ENCODE measurements at places on chromosomes 1 and 21.

DNA sequence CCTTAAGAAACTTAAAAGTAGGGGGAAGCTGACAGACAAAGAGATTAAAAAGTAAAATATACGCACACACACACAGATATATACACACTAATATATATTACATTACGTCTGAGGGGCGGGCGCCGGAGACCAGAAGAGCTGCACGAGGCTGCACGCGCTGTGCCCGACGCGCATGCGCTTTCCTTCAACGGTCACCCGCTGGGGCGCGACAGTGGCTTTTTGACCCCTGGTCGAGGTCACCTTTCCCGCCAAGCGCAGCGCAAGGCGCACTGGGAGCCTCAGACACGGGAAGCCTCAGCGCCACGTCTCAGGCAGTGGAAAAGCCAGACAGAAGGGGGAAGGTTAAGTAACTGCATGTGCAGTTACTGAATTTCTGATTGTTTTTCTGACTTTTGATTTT, at the start of gene HORMAD1:
Gene HORMAD1, minus strand, starts transcription at position 193 of the 400 bp plus-strand sequence. CDS start 1,390 bp downstream, outside the sequence.
- DNase-seq = no peak

DNA sequence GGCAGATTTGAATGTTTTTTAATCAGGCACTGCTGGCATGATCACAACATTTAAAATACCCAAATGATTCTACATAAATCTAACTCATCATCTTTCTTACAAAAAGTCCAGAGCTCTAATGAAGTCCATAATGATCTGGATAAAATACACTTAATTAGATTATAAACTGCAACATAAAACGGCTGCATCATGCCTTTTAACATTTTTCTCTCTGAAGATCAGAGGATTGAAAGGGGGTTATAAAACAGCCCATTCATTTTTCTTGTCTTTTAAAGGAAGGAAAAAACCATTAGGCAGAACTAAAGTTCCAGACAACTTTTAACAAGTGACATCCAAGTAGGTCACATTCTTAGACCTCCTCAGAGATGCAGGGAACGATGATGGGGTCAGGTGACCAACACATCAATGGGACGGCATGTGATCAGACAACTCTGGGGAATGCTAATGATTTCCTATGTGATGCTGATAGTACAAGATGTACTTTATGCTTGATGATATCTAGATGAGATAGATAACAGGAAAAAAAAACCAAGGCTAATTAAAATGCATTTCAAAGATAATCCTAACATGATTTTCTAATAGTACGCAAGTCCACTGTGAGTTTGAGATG, 455.1 kb downstream of the SMYD3 start:
- DNase-seq = no peak

- peak; percentile 40 for DNase-seq
These were observed 52.3 kb upstream of the ADAM30 start for GRCh38 chr1:119948342-119949214.

- DNase-seq = no peak
These were observed 5.4 kb downstream of the NPR1 start for GRCh38 chr1:153683854-153684253.

DNA sequence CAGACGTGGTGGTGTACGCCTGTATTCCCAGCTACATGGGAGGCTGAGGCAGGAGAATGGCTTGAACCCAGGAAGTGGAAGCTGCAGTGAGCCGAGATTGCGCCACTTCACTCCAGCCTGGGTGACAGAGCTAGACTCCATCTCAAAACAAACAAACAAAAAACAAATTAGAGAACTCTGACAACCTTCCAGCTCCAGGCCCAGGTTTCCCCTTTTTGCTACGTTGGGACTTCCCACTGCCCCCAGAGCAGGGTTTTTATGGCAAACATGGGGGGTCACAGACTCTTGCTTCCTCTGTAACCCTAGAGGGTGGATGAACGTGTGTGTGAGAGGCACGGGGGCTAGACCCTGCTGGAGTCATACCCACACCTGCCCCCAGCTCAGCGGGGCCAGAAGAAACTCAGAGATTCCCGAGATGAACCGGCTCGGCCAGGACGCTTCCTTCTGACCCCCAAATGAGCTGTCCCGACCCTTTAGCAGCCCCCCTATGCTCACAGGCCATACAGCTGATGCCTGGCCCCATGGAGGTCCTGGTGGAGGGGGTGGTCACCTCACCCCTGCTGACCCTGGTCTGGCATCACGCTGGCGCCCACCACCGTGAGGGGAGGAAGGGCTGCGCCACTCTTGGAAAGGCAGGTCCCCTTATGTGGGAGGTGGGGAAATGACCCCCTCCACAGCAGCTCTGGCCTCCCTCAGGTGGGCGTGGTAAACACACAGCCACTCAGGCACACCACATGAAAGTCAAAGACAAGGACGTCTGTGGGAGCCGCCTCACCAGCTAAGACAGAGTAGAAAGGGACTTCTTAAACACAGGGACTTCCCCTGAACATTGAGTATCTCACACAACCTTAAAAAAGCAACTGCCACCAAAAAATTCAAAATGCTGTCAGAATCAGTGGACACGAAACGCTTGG, 7.1 kb downstream of the GPR157 start:
- no peak for DNase-seq

DNA sequence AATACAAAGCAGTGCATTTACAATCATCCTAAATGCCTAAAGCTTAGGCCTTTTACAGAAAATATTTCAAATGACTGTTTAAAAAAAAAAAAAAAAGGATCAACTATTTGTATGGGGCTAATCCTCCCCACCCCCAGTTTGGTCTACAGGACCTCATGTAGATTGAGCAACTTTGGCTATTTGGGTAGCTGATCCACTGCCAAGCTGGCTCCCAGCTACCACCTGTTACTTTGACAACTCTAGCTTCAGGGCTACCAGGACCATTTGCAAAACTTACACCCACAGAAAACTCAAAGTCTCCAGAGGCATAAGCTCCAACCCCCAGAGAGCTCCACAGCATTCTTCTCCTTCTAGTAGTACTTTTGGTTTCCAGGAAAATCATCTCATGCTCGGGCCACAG, 29.4 kb downstream of the JAK1 start:
- DNase-seq = no peak

GRCh38 chr1:4093856-4094565, 193.9 kb upstream of the C1orf174 start:
- DNase-seq = no peak

- no peak for DNase-seq
These were observed 2.8 kb downstream of the PRRX1 start for GRCh38 chr1:170666541-170667254.

GRCh38 chr1:151802372-151802771, 2.8 kb downstream of the LINGO4 start:
- DNase-seq = no peak

DNA sequence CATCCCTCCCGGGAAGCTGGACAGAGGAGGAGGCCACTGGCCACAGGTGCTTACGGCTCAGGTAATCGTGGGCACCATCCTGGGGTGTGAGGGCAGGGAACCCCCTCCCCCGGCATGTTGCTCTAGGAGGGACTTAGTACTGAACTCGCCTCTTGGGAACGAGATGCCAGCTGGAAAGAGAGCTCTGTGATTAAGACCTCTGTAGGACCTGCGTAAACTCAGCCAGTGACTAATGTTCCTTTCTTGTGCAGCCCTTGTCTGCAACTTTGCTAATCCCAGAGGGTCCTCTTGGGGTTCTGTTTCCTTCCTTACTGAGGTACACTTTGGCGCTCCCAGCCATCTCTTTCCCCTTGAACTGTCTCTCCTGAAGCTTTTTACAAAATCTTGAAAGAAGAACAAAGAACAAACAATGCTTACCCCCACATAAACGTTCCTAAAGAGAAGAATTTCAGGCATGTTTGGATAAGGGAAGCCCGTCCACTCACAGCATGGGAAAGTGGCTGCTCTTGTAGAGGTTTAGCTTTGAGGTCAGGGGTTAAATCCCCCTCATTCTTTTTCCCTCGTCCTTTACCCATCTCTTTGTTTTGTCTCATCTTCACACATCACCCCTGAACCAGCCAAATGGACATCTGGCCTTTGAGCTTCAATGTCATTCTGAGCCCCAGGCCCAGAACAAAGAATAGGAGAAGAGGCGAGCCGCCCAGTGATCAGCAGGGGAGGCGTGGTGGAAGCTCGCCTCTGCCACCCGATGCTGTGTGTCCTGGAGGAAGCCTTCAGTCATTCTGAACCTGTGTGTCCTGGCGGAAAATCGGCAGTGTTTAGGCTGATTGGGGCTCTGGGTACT, 37.4 kb downstream of the CITED4 start:
- no peak for DNase-seq

DNA sequence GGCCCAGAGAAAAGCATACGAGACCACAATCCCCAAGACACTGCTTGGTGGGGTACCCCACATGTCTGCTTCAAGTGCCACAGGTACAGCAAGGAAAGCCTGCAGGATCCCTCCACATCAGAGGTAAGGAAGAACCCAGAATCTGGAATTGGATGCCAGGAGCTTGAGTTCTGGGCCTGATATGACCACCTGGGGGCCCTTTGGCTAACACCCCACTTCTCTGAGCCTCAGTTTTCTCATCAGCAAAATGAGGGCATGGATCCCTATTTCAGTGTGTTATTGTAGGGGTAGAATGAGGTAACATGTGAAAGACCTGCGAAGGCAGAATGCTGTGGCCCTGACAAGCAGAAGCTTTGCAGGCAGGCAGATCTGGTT, 24.5 kb downstream of the NAV1 start:
- no peak for DNase-seq

DNA sequence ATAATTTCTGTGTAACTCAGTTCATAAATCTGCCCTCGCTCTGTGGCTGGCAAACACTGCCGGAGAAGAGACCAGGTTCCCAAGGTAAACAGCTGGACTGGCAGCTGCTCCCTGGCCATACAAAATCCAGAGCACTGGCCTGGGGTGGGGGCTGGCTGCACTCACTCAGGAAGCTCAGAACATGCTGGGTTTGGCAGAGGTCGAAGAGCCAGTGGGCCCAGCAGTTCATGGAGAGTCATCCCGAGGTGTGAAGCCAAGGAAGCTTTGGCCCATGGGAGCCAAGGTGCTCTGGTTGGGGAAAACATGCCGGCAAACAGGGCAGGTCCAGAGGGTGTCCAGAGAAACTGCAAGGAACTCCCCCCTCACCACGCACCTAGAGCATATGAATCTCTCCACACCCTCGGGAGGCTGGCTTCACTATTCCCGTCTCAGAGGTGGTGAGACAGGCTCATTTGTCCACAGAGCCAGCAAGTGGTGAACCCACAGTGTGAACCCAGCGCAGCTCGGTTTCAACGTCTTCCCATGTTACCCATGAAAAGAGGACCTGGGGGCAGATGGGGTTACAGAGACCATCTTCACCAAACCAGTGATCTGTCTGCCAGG, 102.4 kb downstream of the DMRTB1 start:
- no peak for DNase-seq

DNA sequence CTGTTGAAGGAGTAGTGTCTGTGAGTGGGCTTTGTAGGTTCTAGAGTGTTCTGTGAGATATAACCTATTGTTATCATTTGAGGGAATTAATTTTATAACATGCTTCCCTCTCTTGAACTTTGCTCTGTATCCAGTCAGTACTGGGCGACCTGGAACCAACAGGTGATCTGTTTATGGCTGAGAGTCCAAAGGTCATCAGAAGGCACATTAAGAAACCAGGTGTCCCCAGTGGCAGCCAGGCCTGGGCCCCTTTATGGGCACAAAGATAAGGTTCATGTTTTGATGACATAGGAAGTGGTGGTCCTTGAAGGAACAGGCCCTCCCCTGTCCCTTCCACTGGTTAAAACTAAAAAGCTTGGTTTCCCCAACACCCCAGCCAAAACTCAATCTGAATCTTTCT, 61.1 kb downstream of the FHAD1 start:
- DNase-seq = no peak

GRCh38 chr1:67578397-67579020, 106.5 kb upstream of the GADD45A start:
- DNase-seq = no peak

GRCh38 chr1:111802110-111802509, 46.4 kb downstream of the DDX20 start:
- no peak for DNase-seq
